ENCODE measurements at places on chromosomes 4 and X.

- no peak for DNase-seq
Observed at GRCh38 chr4:185033950-185034349, 15.7 kb downstream of the HELT start.

DNA sequence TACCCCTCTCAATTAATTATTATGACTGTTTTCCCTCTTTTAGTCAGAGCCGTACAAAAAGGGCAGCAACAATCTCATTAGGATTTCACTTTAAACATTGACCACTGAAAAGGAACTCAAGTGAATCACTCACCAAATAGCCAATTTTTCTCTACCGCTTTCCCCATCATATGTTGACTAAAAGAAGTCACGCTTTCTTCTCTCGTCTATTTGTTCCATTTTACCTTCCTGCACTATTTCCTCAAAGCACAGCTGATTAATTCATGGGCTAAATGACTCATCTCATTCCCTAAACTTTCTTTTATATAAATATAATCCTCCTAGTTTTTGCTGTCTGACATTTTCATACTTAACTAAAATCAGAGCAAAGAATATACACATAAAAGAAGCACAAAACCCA, 8.2 kb downstream of the MID1 start:
- no peak for DNase-seq

GRCh38 chrX:12494400-12495138, 296.6 kb upstream of the PRPS2 start:
- no peak for DNase-seq

- no peak for DNase-seq
Observed at GRCh38 chr4:152118819-152119553, 358.2 kb upstream of the GATB start.

DNA sequence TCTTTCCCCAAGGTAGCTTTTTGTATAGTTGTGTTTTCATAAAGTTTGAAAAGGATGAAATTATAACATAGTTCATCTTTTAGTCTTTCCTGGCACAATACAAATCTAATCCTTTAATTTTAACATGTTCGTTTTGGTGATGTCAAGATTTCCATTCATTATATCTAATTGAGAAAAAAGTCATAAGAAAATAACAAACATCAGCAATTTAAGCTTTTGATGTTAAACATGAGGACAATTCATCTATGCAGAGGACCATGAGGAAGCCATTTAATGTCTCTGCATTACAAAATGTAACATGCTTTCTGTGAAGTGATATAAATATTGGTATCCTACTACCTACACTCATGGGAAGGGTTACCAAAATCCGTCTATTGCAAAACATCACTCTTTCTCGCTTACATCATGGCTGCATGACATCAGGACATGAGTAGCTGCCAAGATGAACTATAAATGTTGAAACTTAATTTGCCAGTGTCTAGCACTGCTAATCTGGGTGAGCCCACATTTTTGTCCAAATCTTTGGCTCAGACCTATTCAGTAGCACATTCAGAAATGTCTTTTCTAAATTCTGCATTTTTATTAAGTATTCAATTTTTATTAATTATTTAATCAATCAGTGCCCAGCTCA, 9.5 kb downstream of the EPGN start:
- no peak for DNase-seq

DNA sequence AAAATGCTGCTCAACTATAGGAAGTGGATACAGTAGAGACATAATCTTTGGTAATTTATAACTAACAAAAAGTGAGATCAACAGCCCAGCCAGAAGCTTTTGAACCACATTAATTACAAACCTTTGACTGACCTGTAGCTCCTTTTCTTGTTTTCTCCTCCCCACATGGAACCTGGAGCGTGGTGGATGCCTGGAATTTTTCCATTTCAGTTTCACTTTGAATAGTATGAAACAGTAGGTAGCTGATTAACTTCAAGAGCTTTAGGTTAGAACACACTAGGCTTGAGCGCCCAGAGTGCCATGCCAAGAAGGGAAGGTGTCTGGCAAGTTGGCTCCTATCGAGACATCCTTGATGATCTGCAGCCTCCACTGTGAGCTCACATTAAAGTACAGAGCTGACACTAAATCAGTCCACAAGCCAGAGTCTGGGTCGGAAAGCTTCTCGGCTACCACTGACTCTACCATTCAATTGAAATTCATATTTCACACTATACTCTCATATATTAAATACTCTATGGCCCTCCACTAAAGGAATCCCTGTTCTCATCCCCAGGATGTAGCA, 143.4 kb downstream of the GLRA2 start:
- no peak for DNase-seq

- no peak for DNase-seq
Observed at GRCh38 chr4:150136481-150136880, 58.2 kb downstream of the DCLK2 start.

DNA sequence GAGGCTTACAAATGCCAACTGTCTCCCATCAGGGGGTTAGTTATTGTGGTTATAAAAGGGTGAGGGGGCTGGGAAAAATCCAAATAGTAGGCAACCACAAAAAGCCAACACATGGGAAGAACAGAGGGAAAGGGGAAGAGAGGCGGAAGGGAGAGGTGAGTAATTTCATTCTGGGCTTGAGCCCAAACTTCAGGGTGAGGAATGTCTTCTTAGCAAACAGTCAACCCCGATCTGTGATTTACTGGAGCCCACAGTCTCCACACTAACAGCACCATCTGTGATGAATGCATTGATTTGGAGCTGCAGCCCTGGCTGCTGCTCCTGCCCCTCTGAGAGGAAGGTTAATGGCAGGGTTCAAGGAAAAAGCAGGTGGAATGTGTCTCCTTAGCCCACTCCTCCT, 162.2 kb upstream of the GPR101 start:
- no peak for DNase-seq

DNA sequence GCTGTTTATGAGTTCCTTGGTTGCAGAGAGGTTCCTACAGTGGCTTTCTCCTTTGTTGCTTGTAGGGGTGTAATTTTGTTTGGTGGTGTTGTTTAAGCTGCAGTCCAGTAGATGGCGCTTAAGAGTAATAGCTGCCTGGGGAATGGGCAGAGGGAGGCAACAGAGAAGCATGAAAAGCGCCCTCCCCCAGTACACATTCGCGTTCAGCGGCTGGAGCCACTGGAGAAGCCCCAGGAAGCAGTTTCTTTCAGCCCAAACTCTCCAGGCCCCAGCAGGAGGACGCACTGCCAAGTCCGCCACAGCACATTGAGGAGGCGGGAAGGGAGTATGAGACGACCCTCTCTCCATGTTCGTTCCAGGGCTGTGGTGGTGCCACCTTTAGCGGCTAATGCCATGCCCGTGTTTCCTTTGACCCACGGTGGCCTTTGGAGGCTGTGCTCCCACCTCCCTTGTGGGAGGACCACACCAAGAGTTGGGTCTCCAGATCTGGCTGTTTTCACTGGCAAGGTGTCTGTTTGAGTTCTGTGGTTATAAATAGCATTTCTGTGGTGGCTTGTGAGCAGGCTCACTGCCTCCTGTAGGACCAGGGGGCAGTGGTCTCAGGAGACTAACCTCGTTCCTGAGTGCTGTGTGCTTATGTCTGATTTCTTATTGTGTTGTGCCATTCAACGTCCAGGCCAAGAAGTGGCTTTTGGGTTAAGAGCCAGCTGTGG, 252.3 kb downstream of the ARHGAP10 start:
- no peak for DNase-seq

DNA sequence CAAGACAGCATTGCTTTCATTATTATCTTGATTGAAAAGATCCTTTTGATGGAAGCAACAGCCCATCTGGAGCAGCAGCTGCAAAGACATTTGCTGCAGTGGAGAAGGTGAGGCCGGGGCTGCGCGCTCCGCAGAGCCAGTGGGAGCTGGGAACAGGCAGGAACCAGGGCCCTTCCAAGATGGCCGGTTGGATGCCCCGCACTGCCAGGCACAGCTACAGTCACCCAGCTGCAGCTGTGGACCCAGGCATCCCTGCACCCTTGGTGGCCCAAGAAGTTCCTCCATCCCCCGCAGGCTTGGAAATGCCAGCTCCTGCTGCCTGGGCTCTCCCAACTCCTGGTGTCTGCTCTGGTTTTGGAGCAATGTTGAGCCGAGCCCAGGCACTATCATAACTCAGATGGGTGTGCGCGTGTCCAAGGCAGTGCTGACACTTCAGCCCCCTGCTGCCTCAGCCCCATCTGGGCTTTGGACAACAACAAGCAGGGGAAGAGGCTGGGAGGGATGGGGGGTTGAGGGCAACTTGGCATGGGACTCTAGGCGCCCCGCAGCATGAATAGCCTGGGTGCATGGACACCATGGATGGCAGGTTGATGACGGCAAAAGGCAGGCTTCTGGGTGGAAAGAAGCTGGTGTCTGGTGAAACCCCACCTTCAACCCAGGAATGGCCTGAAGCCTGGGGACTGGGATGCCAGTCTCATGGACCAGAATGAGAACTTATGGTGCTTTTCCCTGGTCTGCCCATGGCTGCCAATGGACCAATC, 371.8 kb downstream of the FSTL5 start:
- no peak for DNase-seq

DNA sequence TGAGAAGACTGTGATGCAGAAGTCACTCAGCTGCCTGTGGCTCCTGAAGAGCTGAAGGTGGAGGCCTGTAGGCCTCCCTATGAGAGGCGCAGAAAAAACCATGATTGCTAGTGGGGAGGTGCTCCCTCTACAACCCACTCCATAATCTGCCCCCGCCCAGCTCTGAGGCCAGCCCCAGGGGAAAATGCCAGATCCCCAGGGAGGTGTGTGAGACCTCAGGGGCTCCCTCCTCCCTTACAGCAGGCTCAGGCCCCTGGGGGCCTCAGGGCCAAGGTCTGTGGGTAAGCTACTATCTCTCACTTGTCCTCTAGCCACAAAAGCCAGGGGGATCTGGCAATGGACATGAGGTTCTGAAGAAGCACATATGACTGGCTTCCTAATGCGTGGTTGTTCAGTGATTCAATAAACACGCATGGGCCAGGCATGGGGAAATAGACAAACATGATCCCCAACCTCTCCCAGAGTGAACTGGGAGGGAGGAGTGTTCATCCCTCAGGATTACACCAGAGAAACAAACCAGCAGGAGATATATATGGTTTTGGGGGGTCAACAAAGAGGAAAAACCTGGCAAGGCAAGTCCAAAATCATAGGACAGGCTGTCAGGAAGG, 51.0 kb upstream of the MTM1 start:
- no peak for DNase-seq

DNA sequence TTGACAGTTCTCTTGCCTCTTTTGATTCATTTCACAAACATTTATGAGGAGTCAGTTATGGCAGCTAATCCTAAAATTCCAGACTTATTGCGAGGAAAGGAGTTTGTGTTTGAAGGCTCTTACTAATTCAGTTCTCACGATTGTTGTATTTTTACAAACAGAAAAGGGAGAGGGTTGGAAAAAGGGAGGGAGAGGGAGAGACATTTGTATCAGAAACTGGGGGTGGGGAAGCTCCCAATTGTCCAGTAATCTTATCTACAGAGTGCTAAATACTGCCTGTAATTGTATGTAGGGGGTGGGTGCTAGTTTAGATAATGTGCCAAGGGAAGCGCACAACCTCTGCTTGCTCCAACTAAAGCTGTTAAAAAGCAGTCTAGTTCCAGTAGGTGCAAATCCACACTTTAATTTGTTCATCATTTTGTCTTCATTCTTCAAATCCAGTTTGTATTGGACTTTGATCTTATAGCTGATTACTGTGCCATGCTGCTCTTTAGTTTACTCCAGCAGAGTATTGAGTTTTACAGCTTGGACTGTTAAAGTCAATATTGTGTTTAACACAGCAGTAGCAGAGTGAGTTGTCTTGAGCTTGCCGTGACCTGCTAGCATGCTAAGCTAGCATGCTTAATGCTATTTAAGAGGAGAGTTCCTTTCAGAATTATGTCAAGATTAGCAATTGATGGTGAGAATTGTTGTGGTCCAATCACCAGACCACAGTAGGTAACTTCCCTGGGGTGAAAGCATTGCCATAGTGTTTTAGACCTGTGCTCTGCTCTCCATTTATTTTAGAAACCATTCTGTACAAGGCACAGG, 13.9 kb downstream of the FNIP2 start:
- no peak for DNase-seq

- no peak for DNase-seq
Observed at GRCh38 chrX:124212622-124213021, 119.8 kb upstream of the TEX13D start.

DNA sequence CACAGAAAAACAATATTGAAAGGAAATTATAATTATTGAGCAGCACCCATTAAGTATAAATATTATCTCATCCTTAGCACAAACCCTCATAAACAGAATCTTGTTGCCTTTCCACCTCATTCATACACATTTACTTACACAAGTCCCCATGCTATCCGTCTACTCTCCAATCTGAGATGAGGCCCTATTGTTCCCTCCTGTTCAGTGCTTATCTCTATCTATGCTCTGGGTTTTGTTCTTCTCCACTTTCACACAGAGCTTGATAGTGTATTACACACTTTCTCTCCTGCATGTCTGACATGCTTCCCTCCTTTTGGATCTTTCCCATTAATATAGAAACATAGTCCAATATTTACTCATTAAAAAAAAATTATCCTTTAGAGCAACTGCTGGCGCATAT, 238.2 kb upstream of the MAB21L2 start:
- DNase-seq, result no peak

DNA sequence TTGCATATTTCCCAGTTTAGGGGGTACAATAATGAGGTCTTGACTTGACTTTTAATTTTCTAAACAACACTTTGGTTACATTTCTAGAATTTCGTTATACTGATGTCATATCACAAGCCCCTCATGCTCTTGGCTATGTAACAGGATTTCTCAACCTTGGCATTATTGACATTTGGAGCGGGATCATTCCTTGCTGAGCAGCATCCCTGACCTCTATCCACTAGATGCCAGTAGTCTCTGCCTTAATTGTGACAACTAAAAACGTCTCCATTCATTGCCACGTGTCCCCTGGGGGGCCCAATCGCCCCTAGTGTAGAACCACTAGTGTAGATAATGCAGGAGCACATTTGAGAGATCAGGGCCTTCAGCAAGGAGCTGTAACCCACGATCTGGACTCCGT, 234.2 kb upstream of the MID1 start:
- DNase-seq, result no peak

- DNase-seq, result no peak
Observed at GRCh38 chrX:129759576-129760061, 20.1 kb upstream of the SASH3 start.

GRCh38 chr4:176422001-176422400, 102.2 kb downstream of the SPCS3 start:
- no peak for DNase-seq

DNA sequence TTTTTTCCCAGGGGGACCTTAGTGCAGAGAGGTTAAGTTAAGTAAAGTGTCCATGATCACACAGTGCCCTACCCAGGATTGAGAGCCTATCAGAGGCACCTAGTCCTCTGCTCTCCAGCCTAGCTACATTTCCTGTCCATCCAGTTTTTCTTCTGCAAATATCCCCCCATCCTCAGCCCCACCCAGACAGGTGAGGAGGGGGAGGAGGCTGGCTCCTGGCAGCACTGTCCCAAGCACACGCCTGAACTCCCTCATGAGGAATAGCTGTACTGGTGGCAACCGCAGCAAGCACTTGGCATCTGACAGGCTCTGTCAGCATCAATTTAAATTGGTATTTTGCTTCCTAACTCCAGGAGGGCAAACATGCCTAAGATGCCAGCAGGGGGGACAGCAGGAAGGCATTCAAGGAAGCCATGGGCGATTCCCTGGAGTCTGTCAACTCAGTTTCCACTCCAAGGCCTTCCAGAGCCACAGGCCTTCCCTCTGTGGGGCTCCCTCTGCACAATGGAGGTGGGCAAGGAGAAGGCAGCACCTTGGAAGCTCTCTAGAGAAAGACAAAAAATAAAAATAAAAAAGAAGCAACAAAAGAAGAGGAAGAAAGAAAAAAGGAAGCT, 6.4 kb upstream of the FRMPD3 start:
- no peak for DNase-seq

Data from stimulated activated CD8-positive, alpha-beta memory T cell treated with anti-CD3 and anti-CD28 coated beads, Interleukin-12 subunit alpha, Interleukin-12 subunit beta, amount 100 ng/mL, for 4 hours (primary cell).